ENCODE measurements at places on chromosomes 2 and 18.

- no peak for DNase-seq
- H3K4me3 ChIP-seq: no peak overlapping the region
- H3K27me3 ChIP-seq: no peaks in the 10 kb centered on the region
- no peaks in the 10 kb centered on the region for H3K36me3 ChIP-seq
Observed at GRCh38 chr2:58601017-58601416, 359.9 kb upstream of the FANCL start.

DNA sequence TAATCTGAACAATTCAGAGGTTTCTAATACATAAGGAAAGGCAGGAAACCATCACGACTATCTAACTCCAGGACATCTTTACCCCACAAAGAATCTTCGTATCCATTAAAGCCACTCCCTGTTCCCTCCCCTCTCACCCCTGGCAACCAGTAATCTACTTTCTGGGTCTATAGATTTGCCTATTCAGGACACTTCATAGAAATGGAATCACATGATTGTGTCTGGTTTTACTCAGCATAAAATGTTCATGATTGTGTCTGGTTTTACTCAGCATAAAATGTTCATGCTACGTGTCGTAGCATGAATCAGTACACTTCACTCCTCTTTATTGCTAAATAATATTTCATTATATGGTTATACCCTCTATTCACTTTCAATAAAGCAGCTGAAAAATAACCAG is 11.6 kb downstream of the FECH start:
- no peaks in the 10 kb centered on the region for H3K4me1 ChIP-seq
- no peaks in the 10 kb centered on the region for H3K27me3 ChIP-seq

DNA sequence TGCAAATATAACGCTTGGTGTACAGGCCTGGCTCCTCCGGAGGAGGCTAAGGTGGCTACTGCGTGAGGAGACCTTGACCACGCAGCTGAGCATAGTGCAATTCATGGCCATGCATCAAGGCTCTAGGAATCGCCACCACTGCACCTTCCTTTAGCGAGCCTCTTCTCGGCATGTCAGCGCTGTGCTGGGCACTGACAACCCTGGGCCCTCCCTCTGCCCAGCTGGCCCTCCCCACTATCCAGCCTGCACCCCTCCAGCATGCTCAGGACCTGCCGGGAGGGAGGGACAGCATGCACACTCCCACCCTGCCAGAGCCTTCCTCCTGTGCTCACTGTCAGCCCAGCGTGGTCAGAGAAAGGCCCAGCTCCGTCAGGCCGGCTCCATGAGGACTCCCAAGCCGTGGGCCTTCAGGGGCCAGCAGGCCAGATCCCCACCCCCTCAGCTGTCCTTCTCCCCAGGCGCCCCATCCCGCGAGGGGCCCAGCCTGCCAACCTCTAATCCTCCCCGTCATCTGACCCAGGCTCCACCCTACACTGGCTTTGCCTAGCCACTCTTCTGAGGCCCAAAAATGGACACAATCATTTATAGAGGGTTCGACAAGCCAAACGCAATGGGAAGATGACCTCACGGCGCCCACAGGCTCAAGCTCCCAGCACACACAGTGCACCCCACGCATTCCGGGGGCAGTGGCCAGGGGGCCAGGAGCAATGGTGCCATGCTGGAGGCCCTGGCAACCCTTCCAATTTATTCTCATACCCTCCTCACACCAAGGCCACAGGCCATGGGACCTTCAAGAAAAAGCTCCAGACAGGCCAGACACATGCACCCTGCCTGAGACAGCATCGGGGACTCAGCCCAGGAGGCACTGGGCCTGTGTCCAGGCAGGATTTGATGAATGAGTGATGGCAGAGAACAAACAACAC is 3.5 kb downstream of the BIN1 start:
- no peak for DNase-seq
- no peak overlapping the region for H3K4me3 ChIP-seq
- no peak overlapping the region for H3K27ac ChIP-seq
- peaks cover 20% of the 10 kb centered on the region for H3K4me1 ChIP-seq
- H3K36me3 ChIP-seq: no peaks in the 10 kb centered on the region
- no peaks in the 10 kb centered on the region for H3K27me3 ChIP-seq

DNA sequence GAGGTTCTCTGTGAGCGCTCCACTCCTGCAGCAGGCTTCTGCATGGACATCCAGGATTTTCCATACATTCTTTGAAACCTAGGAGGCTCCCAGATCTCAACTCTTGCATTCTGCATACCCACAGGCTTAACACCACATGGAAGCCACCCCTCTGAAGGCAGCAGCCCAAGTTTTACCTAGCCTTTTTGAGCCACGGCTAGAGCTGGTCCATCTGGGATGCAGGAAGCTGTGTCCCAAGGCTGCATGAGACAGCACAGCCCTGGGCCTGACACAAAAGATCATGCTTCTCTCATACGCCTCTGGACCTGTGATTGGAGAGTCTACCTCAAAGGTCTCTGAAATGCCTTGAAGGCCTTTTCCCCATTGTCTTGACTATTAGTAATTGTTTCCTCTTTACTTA is 53.6 kb upstream of the RPRM start:
- H3K4me3 ChIP-seq: no peak overlapping the region
- H3K27me3 ChIP-seq: no peaks in the 10 kb centered on the region
- no peak for DNase-seq

GRCh38 chr2:113806217-113806913 is 49.9 kb upstream of the SLC35F5 start:
- no peaks in the 10 kb centered on the region for H3K36me3 ChIP-seq
- DNase-seq: no peak
- no peaks in the 10 kb centered on the region for H3K4me1 ChIP-seq
- H3K27ac ChIP-seq: no peak overlapping the region
- H3K4me3 ChIP-seq: no peak overlapping the region

DNA sequence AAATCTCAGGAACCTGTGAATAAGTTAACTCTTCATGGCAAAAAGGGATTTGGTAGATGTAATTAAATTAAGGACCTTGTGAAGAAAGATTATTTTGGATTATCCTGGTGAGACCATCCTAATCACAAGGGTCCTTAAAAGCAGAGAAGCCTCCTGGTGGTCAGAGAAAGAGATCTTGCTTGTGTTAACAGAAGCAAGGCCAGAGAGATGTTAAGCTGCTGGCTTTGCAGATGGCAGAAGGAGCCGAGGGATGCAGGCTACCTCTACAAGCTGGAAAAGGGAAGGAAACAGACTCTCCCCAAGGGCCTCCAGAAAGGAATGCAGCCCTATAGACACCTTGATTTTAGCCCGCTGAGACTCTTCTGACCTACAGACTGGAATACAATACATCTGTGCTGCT is 197.0 kb downstream of the STK39 start:
- peaks cover 12% of the 10 kb centered on the region for H3K36me3 ChIP-seq
- no peak overlapping the region for H3K27ac ChIP-seq
- DNase-seq: no peak
- no peak overlapping the region for H3K4me3 ChIP-seq
- no peaks in the 10 kb centered on the region for H3K4me1 ChIP-seq
- H3K27me3 ChIP-seq: no peaks in the 10 kb centered on the region

DNA sequence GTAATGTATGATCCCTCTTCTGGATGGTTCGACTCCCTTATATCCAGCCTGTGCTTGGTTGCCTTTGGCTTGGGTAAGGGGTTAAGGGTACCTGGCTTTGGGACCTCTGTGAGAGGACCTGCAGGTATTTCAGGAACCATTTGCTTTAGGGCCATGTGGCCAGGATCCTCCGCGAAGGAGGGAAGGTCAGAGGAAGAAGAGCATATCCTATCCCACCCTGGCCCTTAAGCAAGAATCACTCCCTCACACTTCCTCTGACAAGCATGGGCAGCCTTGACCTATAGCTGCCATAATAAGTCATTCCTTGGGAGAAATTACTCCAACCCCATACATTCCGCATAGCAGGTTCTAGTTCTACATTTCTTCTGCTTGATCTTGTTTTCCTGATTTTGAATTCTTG is 59.1 kb upstream of the TXNDC2 start:
- H3K36me3 ChIP-seq: no peaks in the 10 kb centered on the region
- no peak for DNase-seq
- peaks cover 3% of the 10 kb centered on the region for H3K27me3 ChIP-seq
- no peak overlapping the region for H3K27ac ChIP-seq
- no peaks in the 10 kb centered on the region for H3K4me1 ChIP-seq
- H3K4me3 ChIP-seq: no peak overlapping the region
